ENCODE measurements at places on chromosomes 1 and 21.

DNA sequence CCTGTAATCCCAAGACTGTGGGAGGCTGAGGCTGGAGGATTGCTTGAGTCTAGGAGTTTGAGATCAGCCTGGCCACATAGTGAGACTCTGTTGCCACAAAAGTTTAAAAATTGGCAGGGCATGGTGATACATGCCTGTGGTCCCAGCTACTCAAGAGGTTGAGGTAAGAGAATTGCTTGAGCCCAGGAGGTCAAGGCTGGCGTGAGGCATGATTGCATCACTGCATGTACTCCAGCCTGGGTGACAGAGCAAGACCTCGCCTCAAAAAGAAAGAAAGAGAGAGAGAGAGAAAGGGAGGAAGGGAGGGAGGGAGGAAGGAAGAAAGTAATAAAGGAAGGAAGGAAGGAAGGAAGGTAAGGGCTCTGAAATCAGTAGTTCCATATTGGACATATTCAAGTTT lies 25.0 kb downstream of the GLUL start:
- no peak for DNase-seq

- DNase-seq, result no peak
These were observed 327.4 kb downstream of the TBX15 start for GRCh38 chr1:118660769-118661168.

DNA sequence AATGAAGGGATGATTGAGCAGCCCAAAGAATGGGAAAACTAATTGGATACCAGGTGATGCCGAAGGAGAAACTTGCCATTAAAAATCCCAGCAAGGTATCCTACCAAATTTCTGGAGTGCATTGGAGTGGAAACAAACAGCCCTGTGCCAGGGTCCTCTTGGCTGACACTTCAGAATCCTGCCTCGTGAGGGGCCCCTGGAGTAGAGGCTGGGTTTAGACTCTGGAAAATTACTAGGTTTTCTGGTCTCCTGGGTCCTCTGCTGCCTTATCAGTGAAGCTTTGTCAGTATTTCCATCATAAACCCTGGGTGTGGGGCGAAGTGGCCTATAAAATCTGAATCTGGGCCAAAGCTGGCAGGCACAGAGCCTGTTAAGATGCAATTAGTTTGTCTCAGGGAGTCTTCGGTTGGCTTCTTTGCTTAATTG lies 289.2 kb upstream of the USP24 start:
- DNase-seq, result no peak

GRCh38 chr1:2316451-2316961 lies 74.8 kb downstream of the MORN1 start:
- no peak for DNase-seq
